ENCODE measurements at places on chromosomes 6 and 20. TPM values are rescaled to one million over a fixed set of nuclear protein-coding genes. Genes with fewer than 3 reads are reported as not detected.

- no peak overlapping the region for H3K27ac ChIP-seq
- H3K4me3 ChIP-seq, result no peak overlapping the region
- no peaks in the 10 kb centered on the region for H3K4me1 ChIP-seq
- H3K27me3 ChIP-seq, result no peaks in the 10 kb centered on the region
These were observed 46.1 kb downstream of the HLA-F start for GRCh38 chr6:29769336-29769735.

Gene ATXN1
- total RNA-seq, result 9.1 TPM

Gene C20orf141
- not detected for total RNA-seq

DNA sequence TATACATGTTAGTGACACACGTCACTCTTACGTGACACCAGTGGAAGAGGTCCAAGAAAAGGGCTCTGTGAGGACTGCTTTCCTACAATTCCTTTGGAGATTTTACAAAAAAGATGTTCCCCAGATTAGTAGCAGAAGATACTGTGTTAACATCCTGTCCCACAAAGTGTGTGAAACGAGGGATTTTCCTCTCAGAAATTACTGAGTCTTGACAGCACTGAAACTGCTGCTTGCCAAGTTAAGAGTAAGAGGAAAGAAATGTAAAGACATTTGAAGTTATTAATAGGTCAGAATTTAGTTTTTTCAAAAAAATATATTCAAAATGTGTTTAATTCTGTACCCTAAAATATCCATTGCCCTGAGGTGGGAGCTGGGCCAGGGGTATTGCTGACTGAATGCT lies 58.8 kb upstream of the MAP7 start:
- no peak overlapping the region for H3K27ac ChIP-seq
- H3K4me3 ChIP-seq, result no peak overlapping the region
- H3K36me3 ChIP-seq, result no peaks in the 10 kb centered on the region
- DNase-seq, result no peak
- no peaks in the 10 kb centered on the region for H3K27me3 ChIP-seq

Gene CALHM4
- total RNA-seq, result not detected

Gene FHL5
- total RNA-seq, result not detected

GRCh38 chr20:52612046-52612632 lies 360.0 kb upstream of the TSHZ2 start:
- no peaks in the 10 kb centered on the region for H3K27me3 ChIP-seq
- no peak overlapping the region for H3K4me3 ChIP-seq
- H3K27ac ChIP-seq, result no peak overlapping the region
- no peaks in the 10 kb centered on the region for H3K36me3 ChIP-seq

Gene NHLRC1
- total RNA-seq, result 1.0 TPM

Gene BTBD9
- 5.3 TPM for total RNA-seq

Gene SLC22A1
- total RNA-seq, result not detected

Gene GPX5
- not detected for total RNA-seq

Gene SLA2
- 0.62 TPM for total RNA-seq

Gene PARD6B
- total RNA-seq, result 29.2 TPM
